ENCODE measurements at places on chromosomes 1 and 21.

- no peak for DNase-seq
These were observed 3.4 kb downstream of the DHRS3 start for GRCh38 chr1:12614402-12615158.

- no peak for DNase-seq
These were observed 14.8 kb upstream of the PSMA5 start for GRCh38 chr1:109441069-109441468.

DNA sequence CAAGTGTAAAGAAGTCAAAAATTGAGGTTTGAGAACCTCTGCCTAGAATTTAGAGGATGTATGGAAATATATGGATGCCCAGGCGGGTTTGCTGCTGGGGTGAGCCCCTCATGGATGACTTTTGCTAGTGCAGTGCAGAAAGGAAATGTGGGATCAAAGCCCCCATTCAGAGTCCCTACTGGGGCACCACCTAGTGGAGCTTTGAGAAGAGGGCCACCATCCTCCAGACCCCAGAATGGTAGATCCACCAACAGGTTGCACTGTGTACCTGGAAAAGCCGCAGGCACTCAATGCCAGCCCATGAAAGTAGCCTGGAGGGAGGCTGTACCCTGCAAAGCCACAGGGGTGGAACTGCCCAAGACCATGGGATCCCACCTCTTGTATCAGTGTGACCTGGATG lies 330.7 kb upstream of the DPYD start:
- no peak for DNase-seq

DNA sequence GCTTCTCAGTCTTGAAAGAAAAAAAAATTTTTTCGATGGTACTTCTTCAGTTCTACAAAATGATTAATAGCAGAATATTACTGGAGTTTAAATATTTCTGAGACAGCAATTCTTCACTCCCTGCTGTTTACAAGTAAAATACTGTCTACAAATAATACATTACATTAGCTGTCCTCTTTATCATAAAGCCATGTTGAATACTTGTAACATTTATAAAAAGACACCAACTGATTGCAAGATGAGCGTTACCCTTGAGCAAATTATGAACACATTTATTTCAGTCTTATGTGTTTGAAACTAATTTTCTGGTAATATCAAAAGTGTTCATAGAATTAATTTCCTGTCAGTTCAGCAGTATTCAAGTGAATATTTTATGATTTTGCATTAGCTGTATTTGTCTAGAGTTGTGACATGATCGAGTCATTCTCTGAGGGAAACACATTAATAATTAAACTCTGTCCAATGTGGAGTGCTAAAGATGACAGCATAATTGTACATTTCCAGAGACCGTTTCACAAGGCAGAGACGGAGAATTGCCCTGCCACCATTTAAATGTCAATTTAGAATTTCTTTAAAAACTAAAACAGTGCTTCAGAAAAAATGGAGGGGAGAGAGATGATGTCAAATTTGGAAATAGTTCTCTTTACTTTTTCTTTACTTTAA lies 1359.0 kb upstream of the ADGRL4 start:
- DNase-seq = no peak

GRCh38 chr1:167748906-167749305 lies 27.1 kb downstream of the MPZL1 start:
- no peak for DNase-seq

DNA sequence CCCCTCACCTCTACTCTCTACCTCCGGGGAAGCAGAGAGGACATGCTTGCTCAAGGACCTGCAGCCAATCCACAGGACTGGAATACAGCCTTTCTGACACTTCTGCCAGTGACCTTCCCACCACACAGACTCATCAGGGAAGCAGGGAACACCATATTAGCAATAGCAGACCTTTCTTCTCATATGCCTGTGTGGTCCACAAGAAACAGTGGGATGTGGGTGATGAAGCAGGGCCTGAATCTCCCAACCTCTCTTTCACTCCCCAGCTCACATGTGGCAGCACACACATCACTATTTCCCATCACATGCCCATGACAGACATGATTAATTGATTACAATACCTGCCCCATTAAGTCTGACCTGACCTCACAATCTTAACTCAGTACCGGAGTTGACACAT lies 695.1 kb downstream of the MATN1 start:
- no peak for DNase-seq

- DNase-seq = no peak
These were observed 332.2 kb downstream of the CHRM3 start for GRCh38 chr1:239718571-239718970.

GRCh38 chr1:6832531-6833188 lies 47.4 kb downstream of the CAMTA1 start:
- no peak for DNase-seq

DNA sequence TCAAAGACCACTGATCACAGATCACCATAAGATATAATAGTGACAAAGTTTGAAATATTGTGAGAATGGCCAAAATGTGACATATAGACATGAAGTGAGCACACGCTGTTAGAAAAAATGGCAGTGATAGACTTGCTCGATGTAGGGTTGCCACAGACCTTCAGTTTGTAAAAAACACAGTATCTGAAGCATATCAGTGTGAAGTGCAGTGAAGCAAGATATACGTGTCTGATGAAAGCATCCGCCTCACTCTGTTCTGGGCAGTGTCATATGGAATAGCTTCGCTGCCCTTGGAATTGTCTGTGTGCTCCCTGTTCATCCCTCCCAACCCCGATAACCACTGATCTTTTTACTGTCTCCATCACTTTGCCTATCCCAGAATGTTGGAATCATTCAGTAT lies 50.7 kb downstream of the GALNT2 start:
- no peak for DNase-seq

DNA sequence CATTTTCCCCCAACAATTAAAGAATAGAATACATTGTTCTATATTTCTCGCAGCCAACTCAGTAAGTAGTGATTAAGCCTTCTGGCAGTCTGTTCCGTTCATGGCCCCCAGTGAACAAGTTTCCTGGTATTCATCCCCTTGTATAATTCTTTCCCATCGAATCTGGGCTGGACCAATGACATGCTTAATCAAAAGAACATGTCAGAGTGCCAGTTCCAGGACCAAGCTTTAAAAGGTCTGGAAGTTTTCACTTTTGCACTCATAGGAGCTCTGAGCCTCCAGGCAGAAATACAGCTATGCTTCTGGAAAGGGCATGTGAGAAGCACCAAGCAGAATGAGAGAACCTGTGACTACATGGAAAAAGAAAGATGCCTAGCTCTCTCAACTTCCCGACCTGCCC lies 22.5 kb upstream of the DPYD start:
- DNase-seq = no peak

DNA sequence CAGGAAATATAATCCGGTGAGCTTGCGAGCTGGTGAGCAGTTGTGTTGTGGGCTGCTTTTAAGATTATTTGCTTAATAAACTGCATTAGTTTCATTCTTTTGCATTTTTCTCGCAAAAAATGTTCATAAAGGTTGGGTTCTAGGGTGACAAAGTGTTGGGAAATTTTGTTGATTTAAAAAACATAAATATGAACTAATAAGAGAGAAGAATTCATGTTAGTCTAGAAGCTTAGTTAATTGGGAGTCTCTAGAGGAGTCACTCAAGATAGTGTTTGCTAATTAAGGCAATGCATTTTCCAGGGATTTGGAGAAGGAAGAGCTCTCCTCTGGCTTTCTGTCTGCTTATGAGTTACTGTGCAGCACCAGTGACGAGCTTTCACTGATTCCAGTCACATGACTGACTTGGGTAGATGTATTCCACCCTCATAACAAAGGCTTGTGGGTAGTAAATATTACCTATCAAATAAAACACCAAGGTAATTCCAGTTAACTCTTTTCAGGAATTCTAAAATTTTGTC lies 417.0 kb downstream of the PTBP2 start:
- DNase-seq = no peak

DNA sequence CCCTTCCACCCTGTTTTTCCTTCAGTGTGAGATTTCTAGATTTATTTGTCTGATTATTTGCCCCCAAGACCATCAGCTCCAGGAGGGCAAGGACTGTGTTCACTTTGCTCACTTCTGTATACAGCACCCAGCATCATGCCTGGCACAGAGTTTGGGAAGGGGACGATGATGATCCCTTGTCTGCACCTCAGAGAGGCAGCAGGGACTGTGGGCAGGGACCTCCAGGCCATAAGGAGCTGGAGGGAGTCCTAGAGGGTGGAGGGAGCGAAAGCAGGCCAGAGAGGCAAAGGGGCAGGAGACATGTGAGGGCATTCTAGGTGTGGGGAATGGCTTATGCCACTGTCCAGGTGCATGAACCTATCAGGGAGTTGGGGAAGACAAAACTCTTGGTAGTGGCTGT lies 32.8 kb downstream of the H3-3A start:
- DNase-seq = no peak

GRCh38 chr1:2046953-2047748 lies 3.1 kb upstream of the PRKCZ start:
- DNase-seq = no peak

Measured in activated CD4-positive, alpha-beta T cell treated with anti-CD3 and anti-CD28 coated beads, Interleukin-2, amount 50 U/mL, for 24 hours (primary cell).